Natural killer cell treated with Interleukin-12 subunit alpha and Interleukin-12 subunit beta and Interleukin-15 and Interleukin-18, amount 100 ng/mL, for 72 hours (primary cell): ENCODE measurements at places on chromosomes 7 and 10.

DNA sequence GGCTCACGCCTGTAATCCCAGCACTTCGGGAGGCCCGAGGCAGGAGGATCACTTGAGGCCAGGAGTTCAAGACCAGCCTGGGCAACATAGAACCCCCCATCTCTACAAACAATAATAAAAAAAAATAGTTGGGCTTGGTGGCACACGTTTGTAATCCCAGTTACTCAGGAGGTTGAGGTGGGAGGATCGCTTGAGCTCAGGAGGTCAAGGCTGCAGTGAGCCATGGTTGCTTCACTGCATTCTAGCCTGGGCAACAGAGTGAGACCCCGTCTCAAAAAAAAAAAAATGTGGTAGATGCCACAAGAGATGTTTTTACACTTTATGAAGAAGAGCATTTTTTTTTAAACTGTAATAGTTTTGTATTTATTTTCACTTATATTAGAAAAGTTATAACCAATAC, 12.8 kb downstream of the NYAP1 start:
- no peaks in the 10 kb centered on the region for H3K36me3 ChIP-seq
- no peak for DNase-seq
- no peak overlapping the region for H3K27ac ChIP-seq
- H3K4me3 ChIP-seq: no peak overlapping the region
- H3K27me3 ChIP-seq: peaks cover 34% of the 10 kb centered on the region

- H3K4me3 ChIP-seq: no peak overlapping the region
- DNase-seq: no peak
- H3K36me3 ChIP-seq: no peaks in the 10 kb centered on the region
- no peak overlapping the region for H3K27ac ChIP-seq
These were observed 6.1 kb downstream of the ADCY1 start for GRCh38 chr7:45580053-45580872.

DNA sequence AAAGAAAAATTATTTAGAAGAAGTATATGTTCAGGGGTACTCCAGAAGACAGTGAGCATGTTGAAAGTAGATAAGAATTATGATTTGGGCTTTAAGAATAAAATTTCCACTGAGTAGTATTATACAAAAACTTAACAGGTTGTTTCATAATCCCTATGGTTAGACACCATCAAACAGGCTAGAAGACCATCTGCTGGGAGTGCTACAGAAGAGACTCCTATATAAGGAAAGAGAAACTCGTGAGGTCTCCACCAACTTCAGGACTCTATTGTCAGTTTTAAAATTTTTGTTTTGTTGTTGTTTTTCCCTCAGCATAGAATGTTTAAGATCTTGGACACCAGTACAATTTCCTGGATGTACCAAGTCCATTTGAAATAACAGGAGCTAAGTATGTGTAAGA, 13.1 kb downstream of the DNAJC1 start:
- no peaks in the 10 kb centered on the region for H3K27me3 ChIP-seq
- H3K27ac ChIP-seq: no peak overlapping the region
- no peaks in the 10 kb centered on the region for H3K36me3 ChIP-seq

DNA sequence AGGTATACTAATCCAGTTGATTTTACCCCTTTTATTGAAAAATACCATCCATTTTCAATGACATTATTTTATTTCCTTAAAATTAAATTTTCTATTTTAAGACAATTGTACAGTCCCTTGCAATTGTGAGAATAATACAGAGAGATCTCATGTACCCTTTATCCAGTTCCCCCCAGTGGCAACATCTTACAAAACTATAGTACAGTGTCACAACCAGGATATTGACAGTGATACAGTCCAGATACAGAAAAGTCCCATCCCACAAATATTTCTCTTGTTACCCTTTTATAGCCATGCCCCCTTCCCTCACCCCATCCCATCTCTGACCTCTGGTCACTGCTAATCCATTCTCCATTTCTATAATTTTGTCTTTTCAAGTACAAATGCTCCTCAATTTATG, 18.5 kb downstream of the ELFN1 start:
- H3K4me1 ChIP-seq: no peaks in the 10 kb centered on the region
- H3K27ac ChIP-seq: no peak overlapping the region
- H3K27me3 ChIP-seq: peaks cover 24% of the 10 kb centered on the region
- DNase-seq: no peak
- H3K4me3 ChIP-seq: no peak overlapping the region

DNA sequence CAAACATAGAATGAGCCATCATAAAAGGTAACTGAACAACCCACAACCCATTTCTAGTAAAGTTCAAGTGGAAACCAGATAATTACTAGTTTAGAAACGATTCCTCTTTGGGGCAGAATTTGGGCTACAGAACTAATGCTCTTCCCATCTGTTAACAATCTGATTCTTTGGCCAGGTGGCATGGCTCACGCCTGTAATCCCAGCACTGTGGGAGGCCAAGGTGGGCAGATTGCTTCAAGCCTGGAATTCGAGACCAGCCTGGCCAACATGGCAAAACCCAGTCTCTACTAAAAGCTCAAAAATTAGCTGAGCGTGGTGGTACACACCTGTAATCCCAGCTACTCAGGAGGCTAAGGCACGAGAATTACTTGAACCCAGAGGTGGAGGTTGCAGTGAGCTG, 18.5 kb downstream of the CYP51A1 start:
- peaks cover 39% of the 10 kb centered on the region for H3K36me3 ChIP-seq
- no peaks in the 10 kb centered on the region for H3K4me1 ChIP-seq
- no peak overlapping the region for H3K4me3 ChIP-seq
- no peak for DNase-seq

DNA sequence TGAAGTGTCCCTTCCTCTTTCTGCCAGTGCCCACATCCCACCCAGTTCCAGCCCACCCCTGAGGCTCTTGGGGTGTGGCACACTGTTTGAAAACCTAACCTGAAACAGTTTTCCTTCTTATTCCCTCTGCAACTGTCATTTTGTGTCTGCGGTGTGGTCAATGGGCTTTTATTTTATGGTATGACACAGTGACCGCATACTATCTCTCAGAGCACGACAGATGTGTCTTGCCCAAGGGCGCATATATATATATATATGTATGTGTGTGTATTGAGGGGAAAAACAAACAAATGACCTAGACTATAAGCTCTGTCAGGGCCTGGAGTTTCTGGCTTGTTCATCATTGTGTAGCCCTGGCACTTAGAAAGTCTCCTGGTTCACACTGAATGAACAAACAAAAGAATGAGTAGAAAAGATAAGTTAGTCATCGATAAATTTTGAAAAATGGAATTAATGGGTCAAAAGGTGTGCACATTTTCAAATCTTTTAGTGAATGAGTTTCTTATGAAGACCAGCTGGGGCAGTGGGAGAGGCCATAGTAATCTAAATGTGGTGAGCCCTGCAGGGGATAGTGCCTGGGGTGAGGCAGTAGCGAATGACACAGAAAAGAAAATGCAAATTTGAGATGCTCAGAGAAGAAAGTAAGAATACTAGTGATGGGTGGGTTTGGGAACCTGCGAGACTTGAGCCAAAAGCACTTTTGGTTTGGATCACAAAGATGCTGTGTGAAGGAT, 198.4 kb downstream of the SNX10 start:
- H3K27ac ChIP-seq: no peak overlapping the region
- no peak overlapping the region for H3K4me3 ChIP-seq
- no peak for DNase-seq
- H3K4me1 ChIP-seq: no peaks in the 10 kb centered on the region
- peaks cover 17% of the 10 kb centered on the region for H3K27me3 ChIP-seq
- no peaks in the 10 kb centered on the region for H3K36me3 ChIP-seq

DNA sequence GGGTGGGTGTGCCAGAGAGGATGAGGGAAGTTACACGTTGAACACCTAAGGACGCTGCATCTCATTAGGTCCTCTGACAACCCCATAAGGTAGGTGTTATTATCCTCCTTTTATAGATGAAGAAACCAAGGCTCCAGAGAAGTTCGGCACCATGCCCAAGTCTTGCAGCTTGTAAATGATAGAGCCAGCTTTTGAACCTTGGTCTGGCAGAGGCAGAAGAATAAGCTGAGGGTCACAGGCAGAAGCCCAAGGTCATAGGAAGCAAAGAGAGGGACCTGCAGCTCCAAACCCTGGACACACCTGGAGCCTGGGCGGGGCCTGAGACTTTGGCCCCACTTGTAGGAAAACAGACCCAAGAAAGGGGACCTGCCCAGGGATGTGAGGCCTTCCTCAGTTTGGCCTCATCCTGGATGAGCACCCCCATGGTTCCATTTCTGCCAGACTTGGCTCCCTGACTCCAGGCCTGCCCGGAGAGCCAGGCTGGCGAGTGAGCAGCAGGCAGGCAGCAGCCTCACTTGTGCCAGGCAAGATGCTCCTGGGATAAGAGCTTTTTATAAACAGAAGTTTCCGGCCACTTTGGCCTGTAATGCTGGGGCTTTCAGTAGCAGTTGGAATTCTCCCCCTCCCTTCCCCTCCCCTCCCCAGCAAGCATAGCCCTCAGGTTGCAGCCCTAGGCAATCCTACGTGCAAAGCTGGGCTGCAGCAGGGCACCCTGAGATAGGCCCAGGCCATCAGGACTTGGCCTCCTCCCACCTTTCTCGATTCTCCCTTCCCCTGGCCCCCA, 2.4 kb downstream of the KCNH2 start:
- no peak for DNase-seq
- peaks cover 20% of the 10 kb centered on the region for H3K4me1 ChIP-seq
- H3K27me3 ChIP-seq: peaks cover 22% of the 10 kb centered on the region
- peaks cover 4% of the 10 kb centered on the region for H3K36me3 ChIP-seq
